ENCODE measurements at places on chromosomes 6 and 20.
A peak's percentile ranks its signal among the peaks of the same experiment; 100 is the strongest.

DNA sequence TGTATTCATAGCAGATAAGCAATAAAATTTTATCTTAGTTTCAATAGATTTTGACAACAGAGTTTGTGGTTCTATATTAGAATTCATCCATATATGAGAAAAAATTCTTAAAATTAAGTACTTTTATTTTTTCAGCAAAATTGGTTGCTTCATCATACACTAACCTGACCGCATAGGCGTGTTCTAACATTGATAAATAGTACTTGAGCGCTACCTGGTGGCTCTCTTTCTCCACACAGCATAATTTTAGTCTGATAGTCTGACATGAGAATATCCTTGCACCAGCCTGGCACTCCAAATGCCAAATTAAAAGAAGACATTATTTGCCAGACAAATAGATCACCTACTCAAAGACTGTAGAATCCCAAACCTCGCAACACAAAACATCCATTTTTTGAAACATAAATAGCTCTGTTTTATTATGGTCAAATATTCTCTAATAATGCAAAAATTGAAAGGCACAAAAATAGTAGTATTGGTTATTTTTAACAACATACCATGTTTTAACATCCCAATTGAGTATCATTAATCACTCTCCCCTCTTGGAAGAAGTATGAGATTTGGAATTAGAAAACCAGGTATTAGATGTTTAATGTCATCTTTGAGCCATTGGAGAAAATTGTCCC, 33.0 kb upstream of the FILIP1 start:
- DNase-seq: peak; percentile 17

- DNase-seq: no peak
These were observed 9.8 kb downstream of the SYNGAP1 start for GRCh38 chr6:33429750-33430052.

DNA sequence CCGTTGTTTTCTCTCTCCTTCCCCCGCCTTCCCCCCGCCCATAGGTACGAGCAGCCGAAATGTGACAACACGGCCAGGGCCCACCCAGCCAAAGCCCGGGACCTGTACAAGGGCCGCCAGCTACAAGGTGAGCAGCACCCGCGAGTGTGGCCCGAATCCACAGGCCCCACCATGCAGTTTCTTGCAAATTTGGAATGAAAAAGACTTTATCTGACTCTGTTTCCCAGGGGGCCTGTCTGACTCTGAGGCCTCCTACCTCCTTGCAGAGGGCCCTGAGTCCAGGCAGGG, 167.1 kb downstream of the SMOC2 start:
- DNase-seq: no peak

GRCh38 chr20:2390951-2391675, 10.4 kb downstream of the TGM6 start:
- DNase-seq: no peak

DNA sequence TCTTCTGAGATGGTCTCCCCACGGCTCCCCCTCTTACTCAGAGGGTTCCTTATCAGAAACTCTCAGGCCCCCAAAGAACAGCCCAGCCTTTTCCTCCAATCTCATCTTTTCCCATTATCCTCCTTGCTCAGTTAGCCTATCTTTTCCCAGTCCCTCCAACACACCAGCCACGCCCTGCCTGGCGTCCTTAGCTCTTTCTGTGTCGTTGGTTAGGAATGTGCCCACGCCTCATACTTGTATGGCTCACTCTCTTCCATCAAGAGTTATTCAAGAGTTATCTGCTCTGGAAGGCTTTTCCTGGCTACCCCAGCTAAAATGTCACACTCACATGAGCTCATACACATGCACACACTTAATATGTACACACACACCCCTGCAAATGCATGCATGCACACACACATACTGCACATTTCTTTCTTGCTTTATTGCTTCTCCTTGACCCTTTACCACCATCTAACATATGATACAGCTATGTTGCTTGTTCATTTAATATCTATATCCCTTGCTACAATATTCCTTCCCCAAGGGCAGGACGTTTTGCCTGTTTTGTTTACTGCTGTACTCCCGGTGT, 37.6 kb downstream of the SLC2A10 start:
- no peak for DNase-seq

DNA sequence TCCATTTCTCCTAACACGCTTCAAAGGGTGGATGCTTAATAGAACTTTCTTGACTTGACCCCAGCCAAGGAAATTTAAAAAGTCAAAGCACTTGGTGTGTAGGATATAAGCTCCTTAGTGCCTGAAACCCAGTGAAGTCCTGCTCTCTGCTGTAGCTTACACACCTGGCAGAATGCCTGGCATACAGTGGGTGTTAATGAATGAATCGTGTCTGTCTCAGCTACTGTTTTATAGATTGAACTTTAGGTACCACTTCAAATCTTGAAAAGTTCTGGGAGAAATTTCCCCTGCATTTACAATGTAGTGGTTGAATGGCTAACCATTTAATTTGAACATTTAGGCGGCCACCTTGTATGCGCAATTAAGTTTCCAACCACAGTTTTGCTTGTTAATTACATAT, 70.5 kb upstream of the ZNF217 start:
- DNase-seq: no peak

- peak; percentile 85 for DNase-seq
These were observed 45.3 kb upstream of the PRELID3B start for GRCh38 chr20:59087829-59088433.

DNA sequence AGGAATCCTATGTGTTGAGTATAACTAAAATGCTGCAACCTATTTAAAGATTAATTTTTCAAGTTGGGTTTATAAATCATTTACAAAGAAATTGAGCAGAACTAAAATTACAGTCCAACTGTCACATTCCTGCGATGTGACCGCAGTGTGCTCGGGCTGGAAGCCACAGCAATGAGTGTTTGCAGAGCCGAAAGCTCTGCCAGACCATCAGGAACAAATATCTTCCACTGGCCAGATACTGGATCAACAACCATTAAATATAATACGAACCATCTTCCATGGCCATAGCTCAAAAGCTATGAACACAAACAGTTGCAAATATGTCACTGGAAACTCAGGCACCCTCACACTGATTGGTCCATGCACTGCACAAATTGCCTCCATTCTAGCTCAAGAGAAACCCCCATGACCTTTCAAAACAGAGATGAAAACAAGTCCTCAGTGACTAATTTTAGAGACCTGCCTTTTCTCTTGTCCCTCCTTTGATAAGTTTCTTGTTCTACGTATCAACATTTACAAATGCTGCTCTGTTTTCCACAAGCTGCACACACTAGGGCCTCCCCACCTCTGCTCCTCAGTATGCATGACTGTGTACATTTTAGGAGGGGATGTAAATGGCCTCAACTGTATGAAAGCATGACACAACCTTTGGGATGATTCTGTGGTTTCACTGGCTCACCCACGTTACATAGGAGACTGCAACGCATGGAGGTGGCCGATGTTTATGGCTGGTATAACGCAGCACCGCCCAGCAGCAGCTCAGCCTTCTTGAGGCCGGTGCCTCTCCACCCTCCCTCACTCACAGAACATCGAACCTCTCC, 171.7 kb downstream of the WDR27 start:
- no peak for DNase-seq

GRCh38 chr6:11820821-11821220, 42.2 kb upstream of the ADTRP start:
- DNase-seq: no peak

DNA sequence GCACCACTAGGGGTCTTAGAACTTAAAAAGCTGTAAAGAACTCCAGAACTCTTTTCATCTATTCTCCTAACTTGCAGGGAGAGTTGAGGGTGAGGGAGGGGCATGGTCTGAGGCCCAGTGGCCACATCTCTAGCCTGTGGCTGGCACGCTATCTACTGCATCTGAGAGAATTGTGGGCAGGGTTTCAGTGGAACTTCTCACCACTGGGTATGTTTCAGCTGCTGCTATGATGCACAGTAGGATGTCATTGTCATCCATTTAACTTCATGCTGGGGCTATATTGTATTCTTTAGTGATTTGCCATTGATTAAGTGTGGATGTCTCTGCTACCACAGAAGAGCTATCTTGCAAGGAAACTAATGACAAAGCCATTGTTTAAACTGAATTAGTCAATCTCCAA, 4.5 kb downstream of the TMEM14A start:
- no peak for DNase-seq

GRCh38 chr20:62804021-62804626, 511 bp upstream of the OGFR start:
- no peak for DNase-seq

GRCh38 chr20:46299078-46299477, 9.2 kb downstream of the CDH22 start:
- DNase-seq: no peak

DNA sequence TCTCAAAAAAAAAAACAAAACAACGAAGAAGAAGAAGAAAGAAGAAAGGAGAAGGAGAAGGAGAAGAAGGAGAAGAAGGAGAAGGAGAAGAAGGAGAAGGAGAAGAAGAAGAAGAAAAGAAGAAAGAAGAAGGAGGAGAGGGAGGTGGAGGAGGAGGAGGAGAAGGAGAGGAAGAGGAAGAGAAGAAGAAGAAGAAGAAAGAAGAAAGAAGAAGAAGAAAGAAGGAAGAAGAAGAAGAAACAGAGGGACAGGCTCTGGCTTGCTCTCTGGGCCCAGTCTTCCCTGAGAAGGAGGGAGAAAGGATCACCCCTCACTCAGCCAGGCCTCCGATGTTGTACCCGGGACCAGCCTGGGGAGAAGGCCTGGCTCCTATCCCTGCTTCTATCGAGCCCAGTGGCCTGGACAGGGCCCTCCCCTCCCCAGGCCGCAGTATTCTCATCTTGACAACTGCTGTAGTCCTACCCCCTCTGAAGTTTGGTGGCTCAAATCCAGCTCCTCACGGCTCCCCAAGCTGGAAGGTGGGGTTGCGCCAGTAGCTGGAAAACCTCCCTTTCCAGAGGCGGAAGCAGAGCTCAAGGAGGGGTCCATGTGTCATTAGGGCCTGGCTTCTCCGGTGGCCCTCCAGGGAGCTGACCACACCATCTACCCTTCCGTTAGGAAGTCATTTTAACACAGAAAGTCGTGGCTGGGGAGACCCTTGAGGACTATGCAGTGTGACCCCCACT, 18.9 kb downstream of the C6orf132 start:
- DNase-seq: no peak

DNA sequence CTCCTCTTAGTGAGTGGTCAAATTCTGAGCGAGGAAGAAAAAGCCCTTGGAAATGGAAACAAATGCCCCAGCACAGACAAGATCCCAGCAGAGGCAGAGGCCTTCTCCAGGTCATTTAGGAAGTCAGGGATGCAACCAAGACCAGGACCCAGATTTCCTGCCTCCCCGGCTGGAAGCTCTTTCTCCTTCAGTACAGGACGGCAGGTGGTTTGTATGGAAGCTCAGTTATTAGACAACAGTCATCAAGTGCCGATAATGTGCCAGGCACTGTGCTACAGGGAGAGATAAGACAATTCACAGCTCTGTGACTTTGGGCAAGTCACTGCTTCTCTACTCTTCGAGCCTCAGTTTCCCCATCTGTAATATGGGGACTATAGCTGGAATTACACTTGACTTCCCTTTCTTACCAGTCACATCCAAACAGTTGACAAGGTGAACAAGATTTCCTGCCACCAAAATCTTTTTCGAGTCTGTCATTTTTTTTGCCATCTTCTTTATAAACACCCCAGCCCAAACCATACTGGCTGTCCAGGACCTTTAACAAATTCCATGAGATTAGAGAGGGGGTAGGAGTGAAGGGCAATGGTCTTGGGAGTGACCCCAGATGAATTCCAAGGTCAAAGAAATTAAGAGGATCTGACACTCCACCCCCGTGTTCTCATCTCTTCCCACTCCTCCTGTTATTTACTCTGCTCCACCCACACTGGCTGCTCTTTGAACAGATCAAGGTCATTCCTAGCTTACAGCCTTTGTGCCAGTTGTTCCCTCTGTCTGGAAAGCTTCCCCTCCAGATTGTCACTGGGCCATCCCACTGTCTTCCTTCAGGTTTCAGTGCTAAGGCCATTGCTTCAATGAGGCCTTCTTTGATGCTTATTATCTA, 6.0 kb downstream of the MMP9 start:
- DNase-seq: no peak

GRCh38 chr6:39402239-39402751, 79.8 kb upstream of the KCNK16 start:
- DNase-seq: no peak

DNA sequence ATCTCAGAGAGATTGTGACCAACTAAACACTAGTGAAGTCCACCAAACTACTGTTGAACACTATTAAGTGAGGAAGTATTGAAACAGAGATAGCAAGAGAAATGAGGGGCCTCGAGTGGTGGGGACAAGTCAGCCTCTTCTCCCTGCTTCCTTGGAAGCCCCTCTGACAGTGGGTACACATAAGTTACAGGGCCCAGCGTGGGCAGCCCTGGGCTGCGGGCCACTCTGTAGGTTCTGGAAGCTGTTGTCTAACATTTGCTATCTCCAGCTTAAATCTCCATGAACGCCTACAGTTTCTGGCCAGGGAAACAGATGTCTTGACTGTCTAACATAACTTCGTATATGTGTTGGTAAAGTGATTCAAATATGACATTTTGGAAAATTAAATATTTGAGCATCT, 71.4 kb downstream of the KLHL32 start:
- no peak for DNase-seq

DNA sequence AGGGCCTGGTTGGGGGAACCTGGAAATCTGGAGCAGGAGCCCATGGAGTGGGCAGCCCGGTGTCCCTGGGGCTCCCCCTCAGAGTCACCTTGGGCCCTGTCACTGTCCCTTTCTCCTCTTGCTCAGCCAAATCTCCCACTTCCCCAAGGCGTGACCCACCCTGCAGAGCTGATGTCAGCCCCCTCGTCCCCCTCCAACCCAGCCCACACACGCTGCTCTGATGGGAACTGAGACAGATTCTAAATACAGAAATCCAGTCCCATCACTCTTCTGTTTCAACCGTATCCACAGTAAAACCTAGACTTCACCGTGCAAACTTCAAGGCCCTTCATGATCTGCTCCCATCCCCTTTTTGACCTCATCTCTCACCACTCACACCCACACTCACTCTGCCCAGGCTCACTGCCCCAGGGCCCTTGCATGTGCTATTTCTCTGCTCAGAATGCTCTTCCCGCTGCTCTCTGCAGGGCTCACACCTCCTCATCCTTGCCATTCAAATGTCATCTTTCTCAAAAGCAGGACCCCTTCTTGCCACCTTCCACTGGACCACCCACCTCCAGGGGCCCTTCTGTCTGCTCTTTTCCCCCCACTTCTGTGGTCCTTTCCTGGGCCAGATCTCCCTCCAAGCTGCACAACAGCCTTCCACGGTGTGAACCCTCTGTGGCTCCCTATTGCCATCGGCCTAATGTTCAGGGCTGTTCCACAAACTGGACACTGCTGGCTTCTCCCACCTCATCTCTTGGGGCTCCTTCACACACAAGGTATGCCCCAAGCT, 16.6 kb downstream of the TGM2 start:
- DNase-seq: no peak

DNA sequence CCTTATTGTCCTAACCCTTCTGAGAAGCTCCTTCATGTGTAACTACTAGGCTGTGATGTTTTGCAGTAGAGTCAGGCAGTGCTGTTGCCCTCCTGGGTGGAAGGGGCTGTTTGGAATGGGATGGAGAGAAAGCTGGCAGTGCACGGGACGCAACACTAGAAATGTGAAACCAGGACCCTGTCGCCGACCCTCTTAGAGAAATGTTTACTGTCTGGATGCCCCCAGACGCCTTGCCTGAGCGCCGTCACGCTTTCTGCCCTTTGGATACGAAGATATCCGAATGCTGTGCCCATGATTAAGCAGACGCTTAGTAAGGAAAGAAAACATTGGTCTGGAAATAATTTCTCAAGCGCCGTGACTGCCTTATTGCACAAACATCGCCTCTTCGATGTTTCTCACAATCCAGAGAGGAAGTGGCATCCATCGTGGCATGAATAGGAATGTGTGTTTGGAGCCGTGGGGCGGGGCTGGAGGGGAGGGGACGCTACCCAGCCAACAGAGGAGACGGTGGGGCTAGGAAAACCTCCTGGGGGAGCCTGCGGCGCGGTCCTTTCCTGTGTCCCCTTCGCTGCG, 661 bp upstream of the PPP1R14C start:
- no peak for DNase-seq

Data from activated gamma-delta T cell treated with anti-CD3 and anti-CD28 coated beads, Interleukin-2, amount 50 U/mL, for 16 hours (primary cell).